ENCODE measurements at places on chromosomes 5 and 9.

DNA sequence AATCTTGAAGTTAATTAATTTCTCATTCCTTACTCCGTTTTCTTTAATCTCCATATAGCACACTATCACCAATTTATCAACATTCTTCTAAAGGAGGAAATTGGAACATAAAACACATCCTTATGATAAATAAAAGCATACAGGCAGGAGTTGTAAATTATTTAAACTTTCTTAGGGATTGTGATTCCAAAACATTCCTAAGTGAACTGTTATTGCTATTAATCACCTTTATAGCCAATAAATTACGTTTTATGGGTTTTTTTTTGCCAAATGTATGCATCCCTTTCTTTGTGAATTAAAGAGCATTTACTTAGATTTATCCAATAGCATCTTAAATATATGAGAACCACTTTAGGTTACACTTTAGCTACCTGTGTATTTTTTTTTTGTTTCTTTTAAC lies 55.3 kb downstream of the FBXO4 start:
- no peak for DNase-seq

DNA sequence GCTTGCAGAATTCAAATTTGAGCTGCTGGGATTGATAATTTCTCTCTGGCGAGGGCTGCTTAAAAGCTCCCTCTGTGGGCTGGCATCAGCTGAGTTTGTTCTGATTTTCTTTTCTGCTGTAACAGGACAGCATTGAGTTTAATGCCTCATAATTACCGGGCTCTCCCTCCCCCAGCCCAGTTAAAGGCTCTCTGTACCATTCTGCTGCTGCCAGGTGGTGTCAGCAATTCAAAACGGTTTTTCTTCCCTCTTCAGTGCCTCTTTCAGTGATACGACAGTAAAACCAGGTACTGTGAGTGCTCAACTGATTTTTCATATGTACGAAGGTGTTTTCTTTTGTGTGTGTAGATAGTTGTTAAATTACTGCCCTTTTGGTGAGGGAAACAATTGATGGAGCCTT lies 509.3 kb upstream of the CTNND2 start:
- DNase-seq, result no peak

GRCh38 chr5:73948720-73949119 lies 322.7 kb downstream of the ARHGEF28 start:
- peak; percentile 11 for DNase-seq

GRCh38 chr5:100188778-100189177 lies 346.4 kb upstream of the FAM174A start:
- no peak for DNase-seq

DNA sequence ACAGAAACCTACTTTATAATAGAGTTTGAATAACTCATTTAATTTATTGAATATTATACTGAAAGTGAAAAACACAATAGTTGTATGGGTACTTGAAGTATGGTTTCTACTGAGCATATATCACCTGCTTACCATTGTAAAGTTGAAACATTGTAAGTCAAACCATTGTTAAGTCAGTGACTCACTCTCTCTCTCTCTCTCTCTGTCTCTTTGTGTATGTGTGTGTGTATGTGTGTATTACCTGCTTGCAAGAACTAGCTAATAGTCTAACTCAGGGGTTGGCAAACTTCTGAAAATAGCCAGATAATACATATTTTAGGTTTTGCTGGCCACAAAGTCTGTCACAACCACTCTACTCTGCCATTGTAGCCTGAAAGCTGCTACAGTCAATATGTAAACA lies 564.3 kb upstream of the ZNF608 start:
- DNase-seq, result no peak

DNA sequence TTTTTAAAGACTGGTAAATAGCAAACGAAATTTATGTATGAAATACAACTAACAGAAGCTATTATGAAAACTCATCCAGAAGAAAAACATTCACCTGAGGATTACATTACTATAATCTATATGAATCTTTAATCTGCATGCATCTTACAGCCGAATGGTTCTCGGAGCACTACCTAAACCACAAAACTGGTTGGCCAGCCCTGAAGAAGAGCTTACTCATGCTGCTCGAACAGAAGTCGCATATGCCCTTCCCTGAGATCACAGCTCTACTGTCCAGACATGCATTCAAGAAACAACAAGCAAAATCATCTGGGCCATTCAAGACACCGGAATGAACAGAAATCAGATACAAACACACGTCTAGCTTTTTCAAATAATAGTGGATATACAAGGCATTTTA lies 931.0 kb upstream of the DMAC1 start:
- no peak for DNase-seq

- DNase-seq, result no peak
Measured at GRCh38 chr9:18580151-18580550, 106.2 kb downstream of the ADAMTSL1 start.

DNA sequence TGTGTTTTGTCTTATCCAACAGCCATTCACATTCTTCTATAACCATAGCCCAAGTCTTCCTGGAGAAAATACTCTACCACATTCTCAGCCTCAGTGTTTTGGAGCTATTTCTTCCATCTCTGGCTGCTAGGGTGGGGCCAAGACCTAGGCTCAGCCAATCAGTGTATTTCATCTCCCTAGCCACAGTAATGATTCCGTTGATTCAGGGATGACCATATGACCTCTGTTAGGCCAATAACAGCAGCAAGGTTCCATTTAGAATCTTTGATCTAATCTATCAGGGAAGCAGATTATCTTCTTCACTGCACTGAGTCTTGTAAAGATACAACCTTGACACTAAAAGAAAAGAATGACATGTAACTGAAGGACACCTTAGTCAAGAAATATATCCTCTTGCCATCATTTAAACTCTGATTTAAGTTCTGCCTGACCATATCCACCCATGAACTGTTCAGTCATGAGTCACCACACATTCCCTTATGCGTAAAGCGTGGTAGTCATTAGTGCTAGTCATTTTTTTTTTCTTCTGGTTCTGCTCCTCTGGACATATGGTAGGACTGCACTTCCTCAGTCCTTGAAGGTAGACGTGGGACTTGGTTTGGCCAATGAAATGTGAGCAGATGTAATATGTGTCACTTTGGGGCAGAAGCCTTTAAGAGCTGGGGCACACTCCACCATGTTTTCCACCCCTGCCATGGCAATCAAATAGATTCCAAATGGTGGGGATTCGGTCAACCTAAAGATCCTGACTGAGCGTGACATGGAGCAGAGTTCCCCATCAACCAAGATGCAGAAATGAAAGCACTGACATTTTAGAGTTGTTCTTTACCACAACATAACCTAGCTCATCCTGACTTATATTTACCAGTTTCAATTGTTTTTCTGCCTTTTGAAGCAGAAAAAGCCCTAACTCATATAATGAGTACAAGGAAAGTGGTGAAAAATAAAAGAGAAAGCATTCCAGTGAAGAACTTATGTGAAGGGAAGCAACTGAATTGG lies 12.7 kb upstream of the PRELID2 start:
- peak; percentile 88 for DNase-seq

- DNase-seq, result no peak
Measured at GRCh38 chr5:14630671-14631070, 33.8 kb upstream of the OTULIN start.

- DNase-seq, result peak; percentile 100
Measured at GRCh38 chr9:127561491-127562278, 50.4 kb upstream of the STXBP1 start.

DNA sequence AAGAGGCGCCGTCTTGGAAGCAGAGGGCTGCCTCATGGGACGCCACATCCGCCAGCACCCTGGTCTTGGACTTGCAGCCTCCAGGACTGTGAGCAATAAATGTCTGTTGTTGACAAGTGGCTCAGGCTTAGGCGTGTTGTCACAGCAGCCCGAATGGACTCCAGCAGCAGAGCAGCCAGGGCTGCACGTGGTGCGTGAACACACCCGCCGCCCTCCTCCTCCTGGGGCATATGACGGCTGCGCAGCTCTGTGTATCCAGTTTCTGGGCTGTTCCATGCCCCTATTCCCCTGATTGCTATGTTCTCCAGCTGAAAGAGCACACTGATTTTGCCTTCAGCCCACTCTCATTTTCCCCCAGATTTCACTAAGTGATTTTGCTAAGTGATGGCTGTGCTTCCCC lies 36.0 kb upstream of the CLPTM1L start:
- DNase-seq, result no peak

DNA sequence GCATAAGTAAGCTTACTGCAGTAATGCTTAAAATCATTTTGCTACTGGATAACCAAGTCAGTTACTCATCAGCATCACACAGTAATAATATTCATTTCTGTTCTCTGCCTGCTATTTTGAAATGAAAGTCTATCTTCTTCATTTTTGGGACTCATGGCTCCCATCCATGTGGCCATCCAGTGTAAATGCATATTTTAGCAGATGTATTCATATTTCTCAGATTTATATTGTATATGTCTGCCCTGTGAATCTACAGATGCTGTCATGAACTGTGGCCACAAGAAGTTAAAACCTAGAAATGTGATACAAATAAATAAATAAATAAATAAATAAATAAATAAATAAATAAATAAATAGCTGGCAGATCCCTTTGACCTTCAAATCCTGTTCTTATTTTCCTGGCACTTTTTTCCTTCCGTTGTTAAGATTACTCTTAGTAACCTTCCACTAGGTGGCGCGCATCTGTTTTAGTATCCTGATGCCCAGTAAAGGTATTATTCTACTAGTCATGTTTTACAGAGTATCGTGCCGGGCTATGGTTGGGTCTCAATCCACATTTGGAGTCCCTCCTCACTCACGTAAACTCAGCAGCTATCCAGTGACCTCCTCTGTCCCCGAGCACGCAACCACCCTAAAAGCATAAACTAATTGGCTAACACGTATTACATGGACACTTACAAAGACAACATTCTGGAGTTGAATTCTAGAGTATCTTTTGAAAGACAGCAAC lies 79.2 kb upstream of the IL7R start:
- peak; percentile 83 for DNase-seq

DNA sequence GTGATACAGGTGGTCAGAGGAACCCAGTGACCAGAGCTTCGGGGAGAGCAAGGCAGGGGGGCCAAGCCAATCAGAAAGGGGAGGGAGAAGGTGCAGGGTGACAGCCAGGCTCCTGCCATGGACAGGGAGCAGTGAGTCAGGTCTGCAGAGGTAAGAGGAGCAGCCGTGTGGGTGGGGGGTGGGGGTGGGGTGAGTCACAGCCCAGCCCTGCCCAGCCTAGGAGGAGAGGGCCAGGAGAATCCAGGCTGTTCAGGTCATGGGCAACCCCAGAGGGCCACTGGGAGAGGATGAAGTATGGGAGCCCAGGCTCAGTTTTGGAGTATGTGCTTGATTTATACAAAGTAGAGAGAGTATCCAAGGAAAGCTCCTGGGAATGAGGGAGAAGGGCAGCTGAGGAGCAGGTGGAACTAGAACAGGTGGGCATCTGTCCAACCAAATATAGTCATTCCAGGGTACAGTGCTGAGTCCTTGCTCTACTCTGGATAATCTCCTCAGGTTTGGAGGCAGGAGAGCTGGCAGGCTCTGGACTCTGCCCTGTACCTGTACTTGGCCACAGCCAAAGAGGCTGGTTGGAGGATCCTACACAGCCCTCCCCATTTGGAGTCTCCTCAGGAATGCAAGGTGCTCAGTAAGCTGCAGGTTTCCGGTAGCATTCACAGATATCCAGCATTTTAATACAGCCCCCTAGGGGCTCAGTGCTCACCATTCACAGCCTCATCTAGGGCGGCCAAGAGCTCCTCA lies 1.6 kb downstream of the HBEGF start:
- DNase-seq, result no peak

DNA sequence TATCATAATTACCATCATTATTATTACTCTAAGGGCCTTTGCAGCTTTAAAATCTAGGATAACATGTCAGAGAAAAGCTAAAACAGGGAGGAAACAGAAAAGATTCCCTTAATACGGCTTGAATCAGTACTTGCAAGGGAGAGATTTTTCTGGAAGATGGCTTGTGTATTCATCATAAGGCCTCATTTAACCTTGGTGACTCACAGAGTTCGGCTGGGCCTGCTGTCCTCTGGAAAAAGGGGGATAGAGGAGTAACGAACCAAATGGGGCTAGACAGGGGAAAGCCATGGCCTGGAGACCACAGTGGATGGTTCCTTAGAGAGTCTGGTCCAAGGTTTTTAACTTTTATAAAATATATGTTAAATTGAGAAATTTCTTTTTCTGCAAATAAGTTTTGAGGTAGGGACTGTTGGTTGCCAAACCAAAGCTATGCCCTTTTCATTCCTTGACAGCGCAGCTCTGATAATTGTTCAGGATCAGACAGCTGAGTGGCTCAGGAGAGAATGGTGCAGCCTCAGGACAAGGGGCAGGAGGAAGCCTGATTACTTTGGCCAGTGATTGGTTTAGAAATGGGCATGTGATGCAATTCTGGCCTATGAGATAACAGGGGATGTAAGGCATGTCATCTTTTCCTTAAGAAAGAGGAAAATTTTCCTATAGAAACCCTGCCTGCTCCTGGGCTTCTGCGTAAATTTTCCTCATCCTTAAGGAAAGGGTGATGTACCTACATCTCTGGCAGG lies 25.6 kb upstream of the GSN start:
- peak; percentile 64 for DNase-seq

DNA sequence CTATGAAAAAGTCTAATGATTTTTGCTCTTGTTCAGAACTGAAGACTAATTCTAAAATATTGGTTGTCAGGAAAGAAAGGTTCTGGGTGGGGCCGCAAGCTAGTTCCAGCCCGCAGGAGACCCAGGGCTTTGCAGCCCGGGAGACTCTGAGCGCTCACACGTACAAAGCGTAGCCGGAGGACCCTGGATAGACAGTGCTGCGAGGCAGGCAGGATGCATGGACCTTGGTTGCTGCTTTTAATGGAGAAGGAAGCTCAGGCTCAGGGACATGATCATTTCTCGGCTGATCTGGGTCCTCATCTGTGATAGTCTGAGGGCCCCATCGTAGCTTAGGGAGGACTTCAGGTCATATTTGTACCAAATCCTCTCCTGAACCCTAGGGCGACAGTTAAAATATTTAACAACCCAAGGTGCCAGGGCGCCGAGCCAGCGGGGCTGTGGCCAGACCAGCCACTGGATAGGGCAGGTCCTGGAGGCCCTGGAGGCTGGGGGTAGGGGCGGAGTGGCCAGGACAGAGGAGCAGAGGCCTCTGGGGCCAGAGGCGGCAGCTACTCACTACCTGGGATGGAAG lies 70.1 kb upstream of the UNC5A start:
- DNase-seq, result no peak

GRCh38 chr9:108400297-108400696 lies 455.5 kb downstream of the ACTL7B start:
- no peak for DNase-seq

DNA sequence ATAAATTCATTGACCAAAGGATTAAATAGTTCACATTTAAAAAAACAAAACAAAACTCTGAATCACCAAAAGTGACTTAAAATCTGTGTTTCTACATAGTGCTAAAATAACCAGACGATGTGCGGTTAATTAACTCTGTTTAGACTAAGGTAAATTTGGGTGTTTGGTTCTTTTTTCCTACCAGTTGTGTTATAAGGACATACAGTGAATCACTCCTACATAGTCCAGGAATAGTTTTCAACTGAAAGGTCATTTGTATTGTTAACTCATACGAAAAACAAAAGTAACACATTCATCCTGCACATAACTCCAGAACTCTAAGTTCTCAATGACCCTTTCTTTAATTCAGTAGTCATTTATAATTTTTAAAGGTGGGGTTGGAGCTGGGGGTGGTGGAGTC lies 203.7 kb downstream of the GLIS3 start:
- DNase-seq, result no peak

DNA sequence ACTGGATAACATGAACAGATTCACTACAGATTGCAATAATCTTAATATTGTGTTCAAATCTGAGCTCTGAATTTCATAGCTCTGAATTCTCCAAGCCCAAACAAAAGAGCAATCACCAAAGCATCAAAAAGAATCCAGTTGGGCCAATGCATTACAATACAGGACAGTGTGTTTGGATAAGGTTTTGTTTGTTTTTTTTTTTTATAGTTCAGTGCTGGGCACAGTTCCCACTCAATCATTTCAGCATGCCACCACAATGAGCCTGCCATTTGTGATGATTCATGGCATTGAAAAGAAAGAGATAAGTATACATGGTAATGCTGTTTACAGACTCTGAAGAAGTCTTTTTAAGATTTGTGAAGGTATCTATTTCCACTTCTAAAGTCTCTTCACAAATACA lies 1.7 kb upstream of the HTR1A start:
- no peak for DNase-seq

All from HFFc6 (cell line).